ENCODE measurements at places on chromosomes 2 and 18. TPM values are rescaled to one million over a fixed set of nuclear protein-coding genes. Genes with fewer than 3 reads are reported as not detected.

DNA sequence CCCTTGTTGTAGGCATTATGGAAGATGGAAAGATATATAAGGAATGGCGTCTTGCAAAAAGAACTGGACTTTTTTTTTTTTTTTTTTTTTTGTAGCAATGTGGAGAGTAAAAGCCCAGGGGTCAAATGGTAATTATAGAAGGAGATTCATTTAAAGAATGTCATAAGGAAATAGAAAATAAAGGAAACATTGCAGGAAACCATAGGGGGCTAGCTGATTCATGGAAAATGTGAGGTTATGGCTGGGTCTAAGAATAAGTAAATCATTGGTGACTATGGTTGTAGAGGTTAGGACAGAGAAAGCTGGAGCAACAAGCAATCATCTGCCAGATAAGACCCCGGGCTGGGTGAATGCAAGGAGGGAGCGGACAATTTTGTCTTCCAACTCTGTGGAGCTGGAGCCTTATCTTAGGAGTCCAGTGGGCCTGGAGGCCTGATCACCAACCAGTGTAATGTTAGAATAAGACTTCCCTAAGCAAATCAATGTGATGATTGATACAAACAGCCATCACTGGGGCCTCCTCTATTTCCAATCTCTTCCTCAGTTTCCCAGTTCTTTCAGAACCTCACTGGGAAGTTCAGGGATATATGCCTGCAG lies 201.2 kb upstream of the TNP1 start:
- no peak for DNase-seq

DNA sequence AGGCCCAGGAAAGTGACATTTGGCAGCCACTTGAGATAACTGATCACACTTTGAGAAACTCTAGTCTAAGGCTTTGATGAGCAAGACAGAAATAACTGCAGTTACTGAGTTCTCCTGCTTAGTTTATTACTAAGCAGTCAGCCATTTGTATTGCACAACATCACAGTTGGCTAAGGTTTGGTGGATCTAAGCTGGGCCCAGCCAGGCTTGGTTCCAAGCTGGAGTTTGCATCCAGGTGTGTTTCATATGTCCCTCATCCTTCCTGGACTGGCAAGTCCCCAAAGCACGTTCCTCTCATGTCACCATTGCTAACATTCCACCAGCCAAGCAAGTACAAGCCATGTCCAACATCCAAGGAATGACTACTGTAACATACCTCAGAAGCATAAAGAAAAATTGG lies 71.3 kb upstream of the ZNF532 start:
- DNase-seq, result peak; percentile 87

The PLGLB2 gene
- total RNA-seq, result 1.6 TPM

DNA sequence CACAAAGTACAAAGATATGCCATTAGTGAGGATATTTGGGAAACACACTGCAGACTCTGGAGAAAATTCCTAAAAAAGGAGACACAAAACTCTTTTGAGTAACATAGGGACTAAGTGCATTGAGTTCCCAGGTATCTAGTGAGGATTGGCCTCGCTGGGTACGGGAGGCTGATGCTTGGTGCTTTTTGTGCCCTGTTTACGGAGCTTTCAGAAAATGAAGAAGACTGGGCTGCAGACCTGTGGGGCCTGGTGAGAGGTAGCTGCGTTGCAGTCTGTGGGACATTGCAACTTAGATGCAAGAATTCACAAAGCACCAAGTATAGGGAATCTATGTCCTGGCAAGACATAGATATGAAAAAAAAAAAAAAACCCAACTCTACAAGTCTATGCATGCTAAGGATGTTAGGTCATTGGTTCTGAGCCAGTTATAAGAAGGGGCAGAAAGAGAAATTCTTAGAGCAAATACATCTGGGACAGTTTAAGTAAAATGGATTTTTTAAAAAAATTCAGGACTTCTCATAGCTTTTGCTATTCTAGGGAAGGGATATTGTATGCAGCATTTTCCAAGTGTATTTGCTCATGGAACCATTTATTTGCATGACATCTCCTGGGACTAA lies 156.0 kb downstream of the SLC4A3 start:
- no peak for DNase-seq

DNA sequence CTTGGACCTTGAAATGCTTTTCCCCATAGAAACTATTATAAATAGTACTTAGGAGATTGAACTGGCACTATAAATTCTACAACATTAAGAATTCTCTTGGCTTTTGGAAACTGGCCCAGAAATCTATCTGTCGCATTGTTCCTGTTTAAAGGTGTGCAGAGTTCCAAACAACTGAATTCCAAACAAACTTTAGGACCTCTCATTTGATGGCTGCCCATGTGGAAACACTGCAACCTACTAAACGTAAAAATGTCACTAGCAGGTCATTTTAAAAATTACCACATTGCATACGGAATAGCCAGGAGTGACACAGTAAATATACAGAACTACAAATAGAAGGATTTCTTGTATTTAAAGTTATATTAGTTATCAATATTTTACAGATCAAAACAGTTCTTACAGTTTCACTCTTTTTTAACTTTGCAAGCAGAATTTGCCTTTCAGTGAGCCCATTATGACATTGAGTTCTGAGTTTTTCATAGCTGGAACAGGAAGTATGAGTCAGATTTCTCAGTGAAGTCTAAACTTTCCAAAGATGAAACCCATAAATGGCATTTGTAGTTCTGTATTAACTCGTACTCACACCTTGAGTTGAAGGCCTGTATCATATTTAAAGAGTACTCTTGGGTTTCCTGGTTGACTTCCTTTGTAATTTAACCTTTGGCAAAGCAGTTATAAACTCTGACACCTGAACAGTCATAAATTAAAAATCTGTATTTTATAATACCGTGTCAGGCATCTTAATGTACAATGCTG lies 142.3 kb upstream of the BOD1L2 start:
- DNase-seq, result peak; percentile 55

GRCh38 chr2:55009277-55010060 lies 40.8 kb downstream of the RTN4 start:
- DNase-seq, result peak; percentile 36

GRCh38 chr2:129205766-129206165 lies 773.7 kb upstream of the RAB6C start:
- DNase-seq, result no peak
